Activated CD4-positive, CD25-positive, alpha-beta regulatory T cell treated with anti-CD3 and anti-CD28 coated beads, Interleukin-2, amount 50 U/mL, for 16 hours (primary cell): ENCODE measurements at places on chromosomes 16 and 17.

DNA sequence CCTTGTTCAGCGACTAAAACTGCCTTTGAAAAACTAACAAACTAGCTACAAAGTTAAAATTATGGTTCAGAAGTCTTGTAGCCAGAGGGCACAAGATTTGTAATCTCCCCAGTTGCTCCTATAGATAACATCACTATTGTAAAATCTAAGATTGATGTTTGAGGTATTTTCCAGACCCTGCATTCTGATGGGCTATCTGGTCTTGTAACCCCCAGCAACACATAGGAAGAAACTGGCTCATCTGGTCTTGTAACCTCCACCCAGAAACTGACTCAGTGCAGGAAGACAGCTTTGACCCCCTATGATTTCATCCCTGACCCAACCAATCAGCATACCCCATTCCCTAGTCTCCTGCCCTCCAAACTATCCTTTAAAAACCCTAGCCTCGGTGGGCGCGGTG, 12.3 kb upstream of the CHCT1 start:
- no peak for DNase-seq

GRCh38 chr17:28331891-28332420, 3.3 kb downstream of the IFT20 start:
- DNase-seq: no peak

- no peak for DNase-seq
Measured at GRCh38 chr16:22661161-22661647, 150.5 kb downstream of the NPIPB5 start.

DNA sequence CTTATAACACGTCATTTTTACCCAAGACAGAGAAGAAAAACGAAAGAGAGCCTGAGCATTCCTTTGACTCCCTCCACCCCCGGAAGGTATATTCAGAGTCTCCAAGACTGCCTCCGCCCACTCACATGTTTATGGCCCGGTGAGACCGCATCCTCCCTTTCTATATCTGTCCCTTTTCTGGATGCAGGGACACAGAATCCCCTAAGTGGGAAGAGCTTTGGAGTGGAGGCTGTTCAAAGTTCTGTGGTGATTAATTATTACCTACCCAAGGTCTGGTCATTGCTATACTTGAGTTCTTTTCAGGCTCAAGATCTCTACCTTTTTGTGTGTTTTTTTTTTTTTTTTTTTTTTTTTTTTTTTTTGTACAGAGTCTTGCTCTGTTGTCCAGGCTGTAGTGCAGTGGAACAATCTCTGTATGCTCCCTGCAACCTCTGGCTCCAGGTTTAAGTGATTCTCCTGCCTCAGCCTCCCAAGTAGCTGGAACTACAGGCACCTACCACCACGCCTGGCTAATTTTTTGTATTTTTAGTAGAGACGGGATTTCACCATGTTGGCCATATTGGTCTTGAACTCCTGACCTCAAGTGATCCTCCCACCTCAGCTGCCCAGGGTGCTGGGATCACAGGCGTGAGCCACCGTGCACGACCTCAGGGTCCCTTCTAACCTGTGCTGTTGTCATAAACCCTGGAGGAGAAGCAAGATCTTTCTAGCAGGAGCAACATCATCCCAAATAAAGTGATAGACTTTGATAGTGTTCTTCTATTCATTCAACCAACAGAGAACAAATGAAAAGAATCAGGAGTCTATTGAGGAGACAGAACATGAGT, 407.1 kb downstream of the WWOX start:
- no peak for DNase-seq

- DNase-seq: no peak
Measured at GRCh38 chr16:87855852-87856715, 13.2 kb downstream of the SLC7A5 start.

- no peak for DNase-seq
Measured at GRCh38 chr17:55743103-55743679, 7.7 kb upstream of the PCTP start.

DNA sequence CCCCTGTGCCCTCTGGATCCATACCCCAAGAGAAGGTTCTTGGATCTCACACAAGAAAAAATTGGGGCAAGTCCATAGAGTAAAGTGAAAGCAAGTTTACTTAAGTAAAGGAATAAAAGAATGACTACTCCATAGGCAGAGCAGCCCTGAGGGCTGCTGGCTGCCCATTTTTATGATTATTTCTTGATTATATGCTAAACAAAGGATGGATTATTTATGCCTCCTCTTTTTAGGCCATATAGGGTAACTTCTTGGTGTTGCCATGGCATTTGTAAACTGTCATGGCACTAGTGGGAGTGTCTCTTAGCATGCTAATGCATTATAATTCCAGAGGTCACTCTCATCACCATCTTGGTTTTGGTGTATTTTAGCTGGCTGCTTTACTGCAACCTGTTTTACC, 70.8 kb downstream of the NLK start:
- no peak for DNase-seq

DNA sequence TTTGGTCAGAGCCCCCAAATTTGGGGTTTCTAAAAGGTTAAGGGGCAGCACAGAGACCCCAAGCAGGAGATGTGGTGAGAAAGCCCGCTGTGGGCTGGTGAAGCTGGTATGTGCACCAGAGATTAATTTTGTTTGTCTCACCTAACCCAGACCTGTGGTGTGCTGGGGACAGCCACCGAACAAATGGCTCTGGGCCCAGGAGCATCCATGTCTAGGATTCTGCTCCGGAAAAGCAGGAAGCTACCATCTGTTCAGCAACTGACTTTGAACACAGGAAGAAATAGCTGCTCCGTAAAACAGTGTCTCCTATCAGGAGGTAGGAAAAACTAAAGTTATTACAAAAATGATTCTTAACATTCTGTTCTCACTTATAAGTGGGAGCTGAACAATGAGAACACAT, 2.7 kb upstream of the ZP2 start:
- no peak for DNase-seq

GRCh38 chr16:2799859-2800226, 1.6 kb downstream of the PRSS41 start:
- no peak for DNase-seq

DNA sequence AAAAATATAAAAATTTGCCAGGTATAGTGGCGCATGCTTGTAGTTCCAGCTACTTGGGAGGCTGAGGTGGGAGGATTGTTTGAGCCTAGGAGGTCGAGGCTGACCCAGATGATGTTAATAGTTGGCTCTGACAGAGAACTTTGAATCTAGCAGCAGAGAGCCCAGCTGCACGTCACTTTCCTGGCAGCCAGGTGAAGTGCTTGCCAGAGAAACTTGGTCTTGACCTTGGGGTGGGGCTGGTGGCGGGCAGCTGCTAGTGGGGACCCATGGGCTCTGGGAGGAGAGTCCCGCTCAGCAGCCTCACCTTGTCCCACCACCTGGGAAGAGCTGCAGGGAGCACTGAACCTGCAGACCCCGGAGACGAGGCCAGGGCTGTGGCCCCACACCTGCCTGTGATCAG, 3.1 kb upstream of the C16orf74 start:
- no peak for DNase-seq

DNA sequence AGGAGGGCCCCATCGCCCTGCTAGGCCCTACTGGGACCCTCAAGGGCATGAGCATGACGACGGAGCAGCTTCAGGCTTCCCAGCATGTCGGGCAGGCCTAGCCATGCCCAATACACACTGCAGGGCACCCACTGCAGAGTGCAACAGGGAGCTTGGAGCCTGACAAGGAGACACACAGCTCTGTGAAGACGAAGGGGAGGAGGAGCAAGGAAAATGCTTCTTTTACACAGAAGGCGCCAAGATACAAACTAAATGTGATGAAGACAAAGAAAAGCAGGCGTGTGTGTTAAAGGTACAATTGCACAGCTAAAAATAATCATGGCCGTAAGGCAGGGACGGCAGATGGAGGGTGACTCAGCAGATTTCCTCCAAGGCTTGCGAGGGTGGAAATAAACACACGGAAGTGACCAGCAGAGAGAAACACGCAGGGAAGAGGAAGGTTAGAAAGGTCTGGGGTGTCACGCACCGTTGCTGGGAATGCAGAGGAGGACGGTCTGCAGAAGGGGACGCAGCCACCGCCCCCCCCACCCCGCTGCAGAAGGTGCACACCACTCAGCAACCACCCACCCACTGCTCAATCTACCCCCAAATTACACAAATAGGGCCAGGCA, 108.5 kb downstream of the ZNF778 start:
- no peak for DNase-seq

- no peak for DNase-seq
Measured at GRCh38 chr17:76107509-76107908, 3.9 kb upstream of the EXOC7 start.

- no peak for DNase-seq
Measured at GRCh38 chr16:76800196-76800595, 390.8 kb upstream of the MON1B start.

GRCh38 chr17:13086142-13086769, 68.4 kb upstream of the ELAC2 start:
- no peak for DNase-seq

DNA sequence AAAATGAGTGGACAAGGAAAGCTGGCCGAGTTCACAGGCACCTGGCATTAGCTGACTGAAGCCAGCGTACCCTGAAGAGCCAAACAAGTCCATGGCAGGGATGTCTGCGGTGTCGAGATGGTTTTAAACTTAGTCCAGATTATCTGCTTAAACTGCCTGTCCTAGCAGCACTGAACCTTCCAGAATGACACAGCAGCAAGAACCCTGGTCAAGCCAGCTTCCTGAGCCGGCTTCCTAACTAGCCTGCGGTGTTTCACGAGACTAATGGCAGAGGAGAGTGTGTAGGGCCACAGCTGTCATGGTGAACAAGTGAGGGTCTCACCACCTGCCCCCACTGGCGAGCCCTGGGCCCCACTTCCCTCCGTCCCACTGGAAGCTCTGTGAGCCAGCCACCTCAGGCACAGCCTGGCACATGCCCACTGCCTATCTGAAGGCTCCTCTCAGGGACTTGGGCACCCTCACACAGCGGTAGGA, 28.8 kb upstream of the MTSS2 start:
- no peak for DNase-seq

DNA sequence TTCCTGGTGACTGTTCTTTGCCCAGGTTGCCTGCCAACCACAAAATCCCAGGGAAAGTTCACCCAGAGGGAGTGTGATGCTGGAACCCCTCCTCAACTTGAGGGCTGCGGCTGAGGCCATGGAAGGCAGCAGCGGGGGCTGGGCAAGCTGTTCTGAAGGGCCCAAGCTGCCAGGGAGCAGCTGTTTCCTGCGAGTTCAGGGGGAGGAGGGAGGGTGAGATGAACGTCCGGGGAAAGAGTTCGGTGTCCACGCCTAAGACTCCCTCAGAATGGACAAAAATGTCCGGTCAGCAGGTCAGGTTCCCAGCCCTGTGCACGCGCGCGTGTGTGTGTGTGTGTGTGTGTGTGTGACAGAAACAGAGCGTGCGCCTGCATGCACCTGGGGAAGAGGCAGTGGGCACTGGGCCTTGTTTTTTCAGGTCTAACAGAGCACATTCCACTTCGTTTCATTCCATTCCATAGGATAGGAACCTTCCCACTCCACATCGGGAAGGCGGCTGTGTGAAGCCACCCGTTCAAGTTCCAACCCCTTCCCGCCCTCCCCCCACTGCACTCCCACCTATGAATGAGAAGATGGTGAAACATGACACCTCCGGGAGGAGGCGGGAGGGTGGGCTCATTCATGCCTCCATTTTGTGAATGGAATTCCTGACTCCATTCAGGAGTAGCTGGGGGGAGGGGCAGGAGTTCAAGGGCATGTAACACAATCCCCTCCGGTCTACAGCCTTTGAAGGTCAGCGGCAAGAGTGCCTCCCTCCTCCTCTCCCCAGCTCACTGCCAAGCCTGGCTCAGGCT, 15.7 kb downstream of the ETV4 start:
- no peak for DNase-seq

DNA sequence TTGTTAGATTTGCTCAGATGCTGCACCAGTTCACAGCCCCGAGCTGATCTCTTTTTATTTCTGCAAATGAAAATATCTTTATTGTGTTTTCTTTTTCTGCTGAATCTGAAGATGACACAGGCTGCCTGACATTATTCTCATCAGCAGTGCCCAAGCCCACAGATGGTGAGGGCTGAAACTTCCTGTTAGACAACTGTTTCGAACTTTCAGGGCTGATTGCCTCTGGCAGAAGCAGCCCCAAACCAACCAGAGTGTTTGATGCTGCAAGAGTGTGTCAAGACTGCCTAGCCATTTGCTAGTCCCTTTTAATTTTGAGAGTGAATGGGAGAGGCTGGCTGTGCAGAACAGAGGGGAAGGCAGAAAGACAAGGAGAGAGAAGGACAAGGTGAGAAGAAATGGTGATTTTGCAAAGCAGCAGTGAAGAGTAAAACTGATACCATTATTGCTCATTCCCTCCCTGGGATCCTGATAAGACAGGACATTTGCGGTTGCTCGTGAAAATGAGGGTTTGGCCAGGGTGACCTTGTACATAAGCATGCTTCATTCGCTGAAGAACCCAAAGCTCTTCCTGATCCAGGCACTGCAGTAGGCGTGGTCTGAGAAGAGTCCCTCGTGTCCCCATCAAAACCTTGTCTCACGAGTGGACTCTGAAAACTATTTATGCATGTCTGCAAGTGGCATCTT, 77.2 kb downstream of the TMEM114 start:
- no peak for DNase-seq

- DNase-seq: no peak
Measured at GRCh38 chr17:50771991-50772785, 4.9 kb upstream of the ANKRD40CL start.

GRCh38 chr17:66855204-66855603, 20.3 kb downstream of the CACNG5 start:
- no peak for DNase-seq

DNA sequence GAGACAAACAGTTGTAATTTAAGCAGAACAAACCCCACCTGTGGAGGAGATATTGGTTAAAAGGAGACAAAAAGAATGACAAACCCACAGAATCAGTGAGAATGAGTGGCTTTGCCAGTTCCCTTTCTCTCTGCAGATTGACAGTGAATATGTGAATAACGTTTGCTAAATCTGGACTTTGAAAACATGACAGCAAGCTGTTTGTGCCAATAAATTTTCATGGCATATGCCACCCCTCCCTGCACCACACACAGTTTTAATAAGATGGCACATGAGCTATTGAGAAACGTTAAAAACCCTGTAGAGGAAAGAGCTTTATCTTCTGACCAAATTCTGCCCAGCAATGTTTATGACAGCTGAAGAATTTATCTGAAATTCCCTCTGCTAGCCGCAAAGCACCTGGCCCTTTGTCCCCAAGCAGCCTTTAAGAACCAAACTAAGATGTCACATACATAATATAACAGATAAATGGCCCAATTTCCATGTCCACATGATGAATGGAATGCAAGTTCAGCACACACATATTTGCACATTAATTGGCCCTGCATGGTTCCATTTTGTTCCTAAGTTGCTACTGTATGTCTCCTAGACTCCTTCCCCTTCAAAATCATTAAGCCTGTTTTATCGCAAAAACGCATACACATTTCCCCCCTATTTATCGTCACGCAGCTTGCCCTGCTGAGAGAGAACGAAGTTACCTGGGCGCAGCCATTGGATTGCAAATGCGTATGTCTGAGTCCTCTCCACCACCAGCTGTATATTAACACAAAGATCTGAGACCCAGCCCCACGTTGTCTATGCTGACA, 773.5 kb upstream of the EEF2KMT start:
- DNase-seq: no peak
